ENCODE measurements at places on chromosomes 3 and 15.

- DNase-seq: no peak
These were observed 156.6 kb upstream of the UBE2E2 start for GRCh38 chr3:23046536-23046935.

- no peak for DNase-seq
These were observed 77.2 kb upstream of the TRPM1 start for GRCh38 chr15:31178705-31179104.

GRCh38 chr15:75923756-75924155 lies 20.1 kb downstream of the FBXO22 start:
- DNase-seq: no peak

DNA sequence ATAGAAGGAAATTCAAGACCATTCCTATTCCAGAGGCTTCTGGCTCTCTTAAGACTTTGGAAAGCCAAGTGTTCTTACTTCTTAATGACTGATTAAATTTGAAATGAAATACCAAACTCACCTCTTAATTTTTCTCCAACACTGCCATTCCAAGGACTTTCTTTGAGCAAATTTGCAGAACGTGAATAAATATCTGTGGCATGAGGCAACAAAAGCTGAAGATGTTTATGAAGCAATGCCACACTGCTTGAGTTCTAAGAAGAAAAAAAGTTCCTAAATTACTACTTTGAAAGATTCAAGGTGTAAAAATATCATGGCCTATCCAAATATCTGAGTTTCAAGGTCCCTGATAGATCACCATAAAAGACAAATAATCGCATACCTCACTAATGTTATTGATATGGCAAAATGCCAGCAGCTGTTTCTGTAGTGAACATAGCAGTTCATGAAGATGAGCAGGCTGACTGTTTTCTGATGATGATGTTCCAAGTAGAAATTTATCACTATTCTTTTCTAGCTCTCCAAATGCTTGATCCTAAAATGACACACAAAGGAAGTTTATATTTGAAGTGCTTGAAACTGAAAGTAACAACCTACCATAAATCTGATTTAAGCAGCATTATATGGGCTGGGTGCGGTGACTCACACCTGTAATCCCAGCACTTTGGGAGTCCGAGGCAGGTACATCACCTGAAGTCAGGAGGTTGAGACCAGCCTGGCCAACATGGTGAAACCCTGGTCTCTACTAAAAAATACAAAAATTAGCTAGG lies 104.4 kb downstream of the HERC1 start:
- DNase-seq: no peak

GRCh38 chr15:33296856-33297255 lies 13.9 kb upstream of the RYR3 start:
- no peak for DNase-seq

GRCh38 chr3:16329036-16329825 lies 64.2 kb downstream of the OXNAD1 start:
- DNase-seq: no peak

DNA sequence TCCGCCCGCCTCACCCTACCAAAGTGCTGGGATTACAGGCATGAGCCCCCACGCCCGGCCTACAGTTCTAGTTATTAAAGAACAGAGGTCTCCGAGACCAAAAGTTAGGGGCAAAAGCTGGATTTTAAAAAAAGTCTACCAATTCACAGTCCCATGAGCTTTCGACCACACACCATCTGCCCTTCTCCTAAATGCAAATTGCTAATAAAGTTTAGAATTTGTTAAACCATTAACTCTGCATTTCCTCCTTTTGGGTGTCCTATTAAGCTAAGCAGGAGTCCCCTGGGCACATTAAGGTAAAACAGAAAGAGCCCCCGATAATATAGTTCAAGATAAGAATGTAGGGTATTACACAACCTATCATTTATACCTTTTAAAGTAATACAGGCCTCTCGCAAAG lies 322.7 kb downstream of the FOXP1 start:
- DNase-seq: no peak

All from Jurkat, Clone E6-1 (cell line).